ENCODE measurements at places on chromosomes 4 and X.

DNA sequence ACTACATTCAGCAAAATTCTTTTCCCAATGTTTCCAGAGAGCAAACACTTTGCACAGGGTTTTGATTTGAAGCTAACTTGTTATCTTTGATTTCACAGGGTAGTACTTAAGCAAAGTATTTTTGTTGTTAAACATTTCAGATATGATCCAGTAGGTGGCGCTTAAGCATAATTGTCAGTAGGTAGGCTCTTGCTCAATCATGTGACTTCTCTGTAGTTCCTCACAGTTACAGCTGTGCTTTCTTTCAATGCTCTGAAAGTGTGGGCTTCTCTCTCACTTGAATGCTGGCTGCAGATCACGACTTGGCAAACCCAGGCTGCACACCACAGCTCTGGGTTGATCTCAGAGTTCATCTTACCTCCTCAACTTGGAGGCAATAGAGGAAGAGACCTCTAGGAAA, 1016.5 kb downstream of the SH3BGRL start:
- peak; percentile 7 for DNase-seq

- DNase-seq: no peak
Observed at GRCh38 chr4:107711831-107712230, 8.2 kb downstream of the PAPSS1 start.

GRCh38 chr4:5638976-5639375, 69.4 kb downstream of the EVC2 start:
- no peak for DNase-seq

GRCh38 chr4:41750626-41751448, 2.3 kb upstream of the PHOX2B start:
- peak; percentile 67 for DNase-seq

GRCh38 chr4:153023139-153023538, 87.0 kb downstream of the FHDC1 start:
- DNase-seq: no peak

DNA sequence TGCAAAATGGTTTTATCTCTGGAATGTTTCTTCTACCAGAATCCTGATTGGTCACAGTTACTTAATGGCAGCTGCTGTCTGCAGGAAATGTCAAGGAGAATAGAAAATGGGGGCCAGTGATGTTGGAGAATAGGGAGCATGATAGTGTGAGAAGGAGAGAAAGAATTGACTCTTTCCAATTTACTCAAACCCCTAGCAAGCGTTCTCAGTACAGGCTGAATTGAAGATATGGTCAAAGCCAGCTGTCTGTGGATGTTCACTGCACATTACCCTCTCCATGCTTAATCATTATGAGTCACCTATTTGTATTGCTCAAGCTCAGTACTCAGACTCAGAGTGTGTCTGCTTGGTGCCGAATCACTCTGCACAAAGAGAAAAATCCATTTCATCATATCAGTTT, 57.8 kb upstream of the FAM47B start:
- no peak for DNase-seq

GRCh38 chrX:137425986-137426385, 139.9 kb upstream of the ZIC3 start:
- no peak for DNase-seq

DNA sequence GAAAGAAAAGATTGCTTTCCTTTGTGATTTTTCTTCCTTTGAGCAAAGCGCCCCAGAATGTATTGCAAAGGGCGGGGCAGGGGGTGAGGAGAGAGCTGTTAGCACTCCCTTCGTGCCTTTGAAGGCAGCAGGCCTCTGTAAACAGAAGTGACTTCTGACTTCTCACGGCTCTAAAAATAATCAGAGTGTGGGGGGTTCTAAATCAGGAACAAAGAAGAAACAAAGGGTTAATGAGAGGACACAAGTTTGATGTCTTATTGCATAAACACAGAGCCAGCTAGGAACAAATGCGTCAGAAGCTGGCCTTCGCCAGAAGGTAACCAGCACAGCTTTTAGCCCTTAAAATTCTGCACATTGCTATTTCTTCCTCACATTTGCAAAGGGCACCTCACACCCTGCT, 626.2 kb downstream of the MID1IP1 start:
- no peak for DNase-seq

DNA sequence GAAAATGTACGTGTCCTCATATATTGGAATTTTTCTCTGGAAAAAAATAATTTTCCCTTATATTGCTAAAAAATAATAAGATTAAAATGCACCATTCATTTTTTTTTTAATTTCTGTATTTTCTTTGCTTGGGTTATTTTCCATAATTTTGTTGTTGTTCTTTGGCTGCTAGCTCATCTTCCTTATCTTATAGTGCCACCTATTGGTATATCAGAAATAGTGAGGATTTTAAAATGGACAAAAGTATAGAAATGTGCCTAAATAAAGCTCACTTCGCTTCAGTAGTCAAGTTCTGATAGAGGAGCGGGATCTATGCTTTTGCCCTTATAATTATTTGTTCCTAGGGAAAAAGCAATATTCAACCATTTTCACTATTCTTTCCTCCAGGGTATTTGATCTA, 134.8 kb downstream of the NAP1L3 start:
- DNase-seq: no peak

- peak; percentile 53 for DNase-seq
Observed at GRCh38 chrX:153794897-153795816, 689 bp downstream of the SSR4 start.
